Left cardiac atrium (tissue), 4 donors: ENCODE measurements at places on chromosomes 1 and 21. TPM values are rescaled to one million over a fixed set of nuclear protein-coding genes. Genes with fewer than 3 reads are reported as not detected.

Gene ATP1A4
- total RNA-seq: not detected

Gene PFKL
- total RNA-seq: 67.2 TPM

GRCh38 chr1:6969762-6970161 is 184.5 kb downstream of the CAMTA1 start:
- no peak for DNase-seq

- no peak for DNase-seq
Measured at GRCh38 chr1:42660907-42661500, 2.8 kb downstream of the PPIH start.

Gene RGS8
- 0.18 TPM for total RNA-seq

DNA sequence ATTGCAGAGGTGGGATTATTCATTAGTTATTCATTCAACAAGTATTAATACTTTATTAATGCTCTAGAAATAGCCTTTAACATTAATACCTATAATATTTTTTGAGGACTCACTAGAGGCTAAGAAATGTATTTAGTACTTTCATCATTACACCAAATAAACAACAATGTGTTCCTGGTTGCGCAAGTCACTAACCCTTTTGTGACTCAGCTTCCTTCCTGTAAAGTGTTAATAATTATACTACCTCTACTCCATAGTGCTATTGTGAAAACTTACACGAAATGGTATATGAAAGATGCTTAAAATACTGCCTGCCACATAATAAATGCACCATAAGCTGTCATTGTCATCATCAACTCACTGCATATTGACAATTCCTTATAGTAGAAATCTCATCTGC is 431.0 kb downstream of the DPYD start:
- DNase-seq: no peak

GRCh38 chr21:36297406-36297937 is 22.5 kb upstream of the MORC3 start:
- DNase-seq: no peak

Gene GNG5
- total RNA-seq: 155 TPM
